ENCODE measurements at places on chromosomes 7 and 10. TPM values are rescaled to one million over a fixed set of nuclear protein-coding genes. Genes with fewer than 3 reads are reported as not detected.

The TMEM184A gene
- total RNA-seq = not detected

The GPER1 gene
- total RNA-seq = 0.16 TPM

DNA sequence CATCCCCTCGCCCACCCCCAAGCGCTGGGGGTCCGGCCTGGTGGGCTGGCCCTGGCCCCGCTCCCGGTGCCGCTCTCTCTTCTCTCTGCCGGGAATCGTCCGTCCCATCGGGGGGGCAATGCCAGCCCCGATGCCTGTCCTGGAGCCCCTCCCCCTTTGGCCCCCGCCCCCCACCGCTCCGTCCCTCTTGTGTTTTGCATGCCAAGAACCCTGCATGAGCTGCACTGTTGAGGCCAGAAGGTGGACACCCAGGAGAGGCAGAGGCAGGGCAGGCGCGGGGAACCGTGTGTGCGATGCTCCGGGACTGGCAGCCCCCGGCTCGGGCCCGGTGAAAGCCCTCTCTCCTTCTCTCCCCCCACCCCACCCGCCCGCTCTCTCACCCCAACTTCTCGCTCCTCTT lies 22.1 kb upstream of the HSPB1 start:
- peaks cover 39% of the 10 kb centered on the region for H3K27me3 ChIP-seq
- no peak for DNase-seq
- no peak overlapping the region for H3K27ac ChIP-seq
- H3K4me3 ChIP-seq = no peak overlapping the region
- H3K36me3 ChIP-seq = no peaks in the 10 kb centered on the region

- H3K36me3 ChIP-seq = no peaks in the 10 kb centered on the region
- H3K27ac ChIP-seq = no peak overlapping the region
- peaks cover 16% of the 10 kb centered on the region for H3K27me3 ChIP-seq
- no peak for DNase-seq
- H3K4me3 ChIP-seq = no peak overlapping the region
- peaks cover 3% of the 10 kb centered on the region for H3K4me1 ChIP-seq
Observed at GRCh38 chr7:78041423-78041822, 242.8 kb downstream of the PHTF2 start.

The TRPV5 gene
- total RNA-seq = not detected

DNA sequence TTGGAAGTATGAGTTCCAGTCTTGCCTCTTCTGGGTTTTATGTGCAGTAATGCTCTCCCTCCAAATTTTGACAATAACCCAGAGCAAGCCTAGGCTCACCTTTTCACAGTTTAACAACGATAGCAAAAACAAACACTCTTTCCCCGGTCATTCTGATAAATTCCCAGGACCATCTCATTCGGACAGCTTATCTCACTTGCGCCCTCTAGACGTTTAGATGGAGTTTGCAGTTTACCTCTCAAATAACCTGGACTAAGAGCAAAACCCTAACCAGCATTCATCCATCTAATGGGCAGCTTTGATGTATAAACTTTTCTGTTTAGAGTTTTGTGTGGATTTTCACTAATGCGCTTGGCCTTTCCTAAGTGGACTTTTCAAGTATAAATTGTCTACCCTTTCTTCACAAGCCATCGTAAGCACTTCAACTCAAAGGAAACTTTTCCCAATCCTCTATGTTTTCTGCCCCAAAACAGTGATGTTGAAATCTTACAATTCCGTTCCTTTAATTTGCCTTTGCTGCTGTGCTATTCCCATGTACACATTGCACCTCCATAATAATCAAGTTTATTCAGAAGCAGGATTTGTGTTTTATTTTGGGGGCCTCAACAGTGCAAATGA lies 114.9 kb downstream of the HDAC9 start:
- H3K27me3 ChIP-seq = no peaks in the 10 kb centered on the region
- H3K4me1 ChIP-seq = no peaks in the 10 kb centered on the region
- peaks cover 1% of the 10 kb centered on the region for H3K36me3 ChIP-seq
- H3K27ac ChIP-seq = no peak overlapping the region

GRCh38 chr10:81248886-81249285 lies 626.1 kb upstream of the NRG3 start:
- no peaks in the 10 kb centered on the region for H3K27me3 ChIP-seq
- no peak overlapping the region for H3K4me3 ChIP-seq
- no peak overlapping the region for H3K27ac ChIP-seq
- no peaks in the 10 kb centered on the region for H3K36me3 ChIP-seq

The HPSE2 gene
- not detected for total RNA-seq

The MOGAT3 gene
- total RNA-seq = not detected

GRCh38 chr10:13193637-13194036 lies 32.3 kb downstream of the MCM10 start:
- no peak overlapping the region for H3K4me3 ChIP-seq
- no peak for DNase-seq
- H3K27ac ChIP-seq = no peak overlapping the region
- H3K4me1 ChIP-seq = no peaks in the 10 kb centered on the region

The ERVW-1 gene
- total RNA-seq = not detected

DNA sequence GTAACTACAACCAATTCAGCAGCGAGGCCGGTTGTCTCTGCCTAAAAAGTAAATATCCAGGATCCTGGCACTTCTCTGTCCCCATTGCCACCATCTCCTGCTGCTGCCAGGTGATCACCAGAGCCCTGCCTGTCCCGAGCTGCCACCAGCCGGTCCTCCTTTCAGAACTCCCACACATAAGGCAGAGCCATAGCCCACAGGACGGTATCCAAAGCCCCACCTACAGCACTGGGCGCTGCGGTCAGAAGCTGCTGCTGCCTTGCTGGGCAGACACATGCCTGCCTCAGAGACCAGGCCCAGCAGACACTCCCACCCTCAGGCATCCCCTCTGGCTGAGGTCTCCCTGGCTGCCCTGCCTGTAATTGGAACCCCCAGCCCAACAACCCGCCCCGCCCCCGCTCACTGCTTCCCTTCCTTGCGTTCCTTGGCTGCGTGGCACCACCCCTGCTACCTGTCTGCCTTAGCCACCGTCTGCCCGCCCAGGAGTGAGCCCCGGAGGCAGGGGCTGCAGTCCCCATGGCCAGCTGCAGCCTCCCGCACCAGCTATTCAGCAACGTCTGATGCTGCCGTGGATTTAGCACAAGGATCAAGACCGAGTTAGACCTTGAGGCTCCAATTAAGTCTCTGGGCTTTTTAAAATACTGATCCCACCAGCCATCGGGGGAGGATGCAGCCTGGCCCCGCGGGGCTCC lies 100.7 kb downstream of the CYTH3 start:
- no peaks in the 10 kb centered on the region for H3K36me3 ChIP-seq

DNA sequence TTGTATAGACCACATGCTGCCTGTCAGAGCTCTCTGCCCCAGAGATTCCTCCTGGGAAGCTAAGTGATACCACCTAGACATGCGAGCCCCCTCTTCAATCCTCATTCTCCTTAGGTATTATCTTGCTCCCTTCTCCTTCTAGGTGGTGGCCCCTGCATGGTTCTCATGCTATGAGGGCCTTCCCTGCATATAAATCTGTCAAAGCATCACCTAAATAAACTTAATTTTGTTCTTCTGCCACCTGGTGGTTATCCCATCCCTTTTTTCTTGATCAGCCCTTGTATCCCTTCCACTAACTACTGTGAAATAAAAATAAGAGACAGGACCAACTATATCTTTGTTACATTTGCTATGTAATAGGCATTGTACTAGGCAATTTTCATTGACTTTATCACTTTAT lies 242.1 kb downstream of the CDC14C start:
- no peak overlapping the region for H3K27ac ChIP-seq
- no peak for DNase-seq
- no peak overlapping the region for H3K4me3 ChIP-seq
- no peaks in the 10 kb centered on the region for H3K36me3 ChIP-seq
- H3K4me1 ChIP-seq = no peaks in the 10 kb centered on the region

DNA sequence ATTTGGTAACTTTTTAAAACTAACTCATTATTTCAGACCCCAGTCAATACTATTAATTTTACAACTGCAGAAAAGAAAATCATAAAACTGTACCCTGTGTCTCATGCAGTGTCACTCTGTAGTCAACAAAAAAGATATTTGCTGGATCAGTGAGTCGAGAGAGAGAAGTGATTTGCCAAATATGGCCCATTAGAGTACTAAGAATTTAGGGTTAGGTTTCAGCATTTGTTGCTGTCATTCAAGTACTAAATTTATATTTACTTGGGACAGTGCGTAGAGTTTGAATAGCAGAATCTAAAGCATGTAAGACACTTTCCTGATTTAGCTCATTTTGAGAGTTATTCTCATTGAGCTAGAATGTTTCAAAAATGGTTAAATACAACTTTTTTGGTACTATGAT lies 38.9 kb downstream of the CACNA2D1 start:
- H3K4me3 ChIP-seq = no peak overlapping the region
- H3K27ac ChIP-seq = no peak overlapping the region
- no peak for DNase-seq
- H3K4me1 ChIP-seq = no peaks in the 10 kb centered on the region
- H3K36me3 ChIP-seq = no peaks in the 10 kb centered on the region

The OPN1SW gene
- not detected for total RNA-seq

The PTF1A gene
- total RNA-seq = not detected

The AFAP1L2 gene
- 4.9 TPM for total RNA-seq

DNA sequence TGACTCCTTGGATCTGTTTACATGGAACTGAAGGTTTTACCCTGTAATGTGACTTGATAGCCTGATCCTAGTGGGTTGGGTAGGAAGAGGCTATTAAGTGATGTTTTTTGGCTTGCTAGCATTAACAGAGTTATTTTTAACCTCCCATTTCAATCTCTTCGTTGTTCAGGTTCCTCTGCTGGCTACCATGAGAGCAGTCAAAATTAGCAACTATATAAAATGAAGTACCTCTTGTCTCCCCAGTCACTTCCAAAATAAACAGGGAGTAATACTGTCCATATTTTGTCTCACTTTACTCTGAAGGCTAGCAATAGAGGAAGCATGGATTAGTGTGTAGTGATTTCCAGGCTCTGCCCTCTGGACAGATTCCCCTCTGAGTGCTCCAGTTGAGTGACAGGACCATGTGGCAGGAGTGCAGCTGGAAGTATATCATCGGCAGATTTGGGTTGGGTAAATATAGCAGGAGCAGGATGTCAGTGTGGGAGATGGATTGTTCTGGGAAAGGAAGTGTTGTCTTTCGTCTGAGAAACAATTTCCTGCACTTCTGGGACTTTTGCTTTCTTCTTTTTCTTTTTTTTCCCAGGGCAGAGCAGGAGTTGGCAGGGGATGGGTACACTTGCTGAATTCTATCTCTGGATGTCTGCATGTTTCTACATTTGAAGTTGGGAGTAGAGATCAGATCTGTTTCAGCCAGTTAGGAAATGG lies 35.2 kb downstream of the GBF1 start:
- H3K27me3 ChIP-seq = no peaks in the 10 kb centered on the region
- no peak overlapping the region for H3K4me3 ChIP-seq
- peaks cover 4% of the 10 kb centered on the region for H3K36me3 ChIP-seq

- H3K27me3 ChIP-seq = no peaks in the 10 kb centered on the region
- DNase-seq = no peak
- no peaks in the 10 kb centered on the region for H3K4me1 ChIP-seq
- H3K4me3 ChIP-seq = no peak overlapping the region
- no peaks in the 10 kb centered on the region for H3K36me3 ChIP-seq
- no peak overlapping the region for H3K27ac ChIP-seq
Observed at GRCh38 chr7:115704884-115705283, 325.7 kb downstream of the TFEC start.

The TFEC gene
- total RNA-seq = not detected

GRCh38 chr10:7988989-7989388 lies 65.5 kb upstream of the GATA3 start:
- H3K4me3 ChIP-seq = no peak overlapping the region
- peak; percentile 4 for DNase-seq
- no peaks in the 10 kb centered on the region for H3K4me1 ChIP-seq
- H3K27ac ChIP-seq = no peak overlapping the region
- H3K36me3 ChIP-seq = peaks cover 22% of the 10 kb centered on the region

GRCh38 chr7:39507866-39508551 lies 58.2 kb upstream of the YAE1 start:
- peaks cover 28% of the 10 kb centered on the region for H3K4me1 ChIP-seq
- peaks cover 3% of the 10 kb centered on the region for H3K27me3 ChIP-seq

DNA sequence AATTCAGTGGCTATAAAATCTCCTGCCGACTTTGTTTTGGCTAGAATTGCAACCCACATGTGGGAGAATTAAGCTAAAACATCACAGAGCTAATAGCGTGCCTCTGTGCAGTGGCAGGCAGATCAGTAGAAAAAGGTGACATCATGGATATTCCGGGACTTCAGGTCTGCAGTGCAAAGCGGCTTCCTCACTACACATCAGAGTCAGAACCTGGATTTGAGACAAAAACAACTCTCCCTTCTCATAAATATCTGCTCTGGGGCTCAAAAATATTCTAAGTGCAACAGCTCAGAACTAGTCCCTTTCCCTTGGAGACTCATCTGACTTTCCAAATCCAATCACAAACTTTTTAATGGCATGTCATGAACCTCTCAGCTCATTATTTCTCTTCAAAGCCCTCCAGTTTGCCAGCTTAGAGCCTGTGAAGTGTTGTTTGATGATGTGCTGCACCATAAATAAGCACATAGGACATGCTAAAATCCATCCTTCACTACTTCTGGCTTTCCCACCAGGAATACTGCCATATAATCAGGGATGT lies 337.1 kb downstream of the RNLS start:
- no peaks in the 10 kb centered on the region for H3K27me3 ChIP-seq
- H3K4me1 ChIP-seq = peaks cover 10% of the 10 kb centered on the region
- no peak overlapping the region for H3K4me3 ChIP-seq

- H3K27me3 ChIP-seq = no peaks in the 10 kb centered on the region
- no peaks in the 10 kb centered on the region for H3K4me1 ChIP-seq
- H3K36me3 ChIP-seq = no peaks in the 10 kb centered on the region
- H3K27ac ChIP-seq = no peak overlapping the region
Observed at GRCh38 chr7:23058408-23059096, 44.6 kb upstream of the HYCC1 start.

DNA sequence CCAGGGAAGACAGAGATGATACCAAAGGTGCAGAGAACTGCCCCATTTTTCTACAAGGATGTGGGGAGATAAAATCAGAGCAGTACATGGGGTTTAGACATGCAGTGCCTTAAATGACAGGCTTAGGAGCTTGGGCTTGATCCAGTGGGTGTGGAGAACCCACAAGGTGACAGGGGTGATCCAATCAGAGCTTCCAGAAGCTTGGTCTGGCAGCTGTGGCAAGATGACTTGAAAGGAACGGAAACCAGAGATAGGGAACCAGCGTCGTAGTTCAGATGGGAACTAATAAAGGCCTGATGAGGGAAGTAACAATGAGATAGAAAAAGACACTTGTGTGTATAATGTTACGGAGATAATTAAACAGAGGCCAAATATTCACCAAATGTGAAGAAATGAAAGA lies 80.7 kb downstream of the SLC37A3 start:
- peaks cover 22% of the 10 kb centered on the region for H3K4me1 ChIP-seq
- no peak for DNase-seq
- no peak overlapping the region for H3K27ac ChIP-seq
- H3K36me3 ChIP-seq = peaks cover 4% of the 10 kb centered on the region
- no peak overlapping the region for H3K4me3 ChIP-seq

The TMEM213 gene
- total RNA-seq = not detected

GRCh38 chr7:157652954-157653826 lies 316.4 kb downstream of the DNAJB6 start:
- H3K36me3 ChIP-seq = no peaks in the 10 kb centered on the region
- H3K4me1 ChIP-seq = no peaks in the 10 kb centered on the region
- H3K27ac ChIP-seq = no peak overlapping the region

- no peak overlapping the region for H3K27ac ChIP-seq
- DNase-seq = no peak
- H3K36me3 ChIP-seq = no peaks in the 10 kb centered on the region
- no peak overlapping the region for H3K4me3 ChIP-seq
- no peaks in the 10 kb centered on the region for H3K4me1 ChIP-seq
- no peaks in the 10 kb centered on the region for H3K27me3 ChIP-seq
Observed at GRCh38 chr10:60848126-60848525, 69.8 kb downstream of the CDK1 start.

GRCh38 chr10:86692664-86693063 lies 24.4 kb downstream of the LDB3 start:
- no peak overlapping the region for H3K4me3 ChIP-seq
- H3K27me3 ChIP-seq = no peaks in the 10 kb centered on the region
- no peaks in the 10 kb centered on the region for H3K36me3 ChIP-seq
- DNase-seq = no peak
- H3K27ac ChIP-seq = no peak overlapping the region

Measured in activated CD8-positive, alpha-beta T cell treated with anti-CD3 and anti-CD28 coated beads for 36 hours (primary cell).